Neural progenitor cell (in vitro differentiated cells): ENCODE measurements at places on chromosomes 6 and 20. TPM values are rescaled to one million over a fixed set of nuclear protein-coding genes. Genes with fewer than 3 reads are reported as not detected.

DNA sequence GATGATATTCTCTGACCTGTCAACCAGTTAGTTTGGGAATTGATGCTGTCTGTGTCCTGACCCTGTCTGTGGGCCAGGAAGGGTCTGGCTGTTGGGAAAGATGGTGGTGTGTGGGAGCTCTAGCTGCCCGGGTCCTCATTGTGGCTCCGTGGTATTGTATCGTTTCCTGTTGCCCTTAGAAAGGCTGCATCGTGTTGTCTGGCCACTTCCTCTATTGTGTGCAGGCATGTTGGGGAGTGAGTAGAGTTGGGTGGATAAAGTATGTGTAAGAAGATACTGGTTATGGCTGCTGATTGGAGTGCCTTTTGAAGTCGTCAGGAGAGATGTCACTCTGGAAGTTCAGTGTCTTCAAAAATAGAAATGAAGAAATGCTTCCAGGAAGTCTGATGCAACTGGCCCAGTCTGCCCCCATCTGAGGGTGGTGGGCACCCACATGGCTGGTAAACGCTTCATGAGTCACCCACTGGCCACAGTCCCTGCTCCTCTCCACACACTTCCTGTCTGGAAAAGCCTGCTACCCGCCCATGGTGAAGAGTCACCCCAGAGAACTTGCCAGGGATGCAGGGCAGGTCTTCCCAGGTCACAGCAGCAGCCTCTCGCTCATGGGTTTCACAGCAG, 27.9 kb downstream of the PPARD start:
- DNase-seq, result no peak

DNA sequence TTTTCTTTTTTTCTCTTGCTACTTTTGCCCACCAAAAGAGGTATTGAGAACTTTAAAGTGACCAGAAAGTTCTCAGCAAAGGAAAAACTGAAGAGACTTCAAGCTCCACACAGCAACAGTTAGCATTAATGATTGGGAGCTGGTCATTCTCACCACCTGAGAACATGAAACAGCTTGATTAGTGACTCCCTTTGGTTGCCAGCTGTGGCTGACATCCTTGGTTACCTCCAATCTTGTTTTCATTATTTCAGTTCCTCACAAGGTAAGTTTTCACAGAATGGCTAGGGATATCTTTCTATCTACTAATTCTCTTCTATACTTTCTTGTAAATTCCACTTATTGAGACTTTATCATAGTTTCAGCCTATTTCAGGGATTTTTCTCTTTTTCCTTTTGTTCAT, 427.9 kb downstream of the QKI start:
- no peak for DNase-seq

- DNase-seq, result no peak
Measured at GRCh38 chr6:82874867-82875266, 190.8 kb downstream of the UBE3D start.

The CALHM4 gene
- not detected in 2 replicates for total RNA-seq

- DNase-seq, result no peak
Measured at GRCh38 chr6:11404081-11404480, 133.5 kb upstream of the TMEM170B start.

DNA sequence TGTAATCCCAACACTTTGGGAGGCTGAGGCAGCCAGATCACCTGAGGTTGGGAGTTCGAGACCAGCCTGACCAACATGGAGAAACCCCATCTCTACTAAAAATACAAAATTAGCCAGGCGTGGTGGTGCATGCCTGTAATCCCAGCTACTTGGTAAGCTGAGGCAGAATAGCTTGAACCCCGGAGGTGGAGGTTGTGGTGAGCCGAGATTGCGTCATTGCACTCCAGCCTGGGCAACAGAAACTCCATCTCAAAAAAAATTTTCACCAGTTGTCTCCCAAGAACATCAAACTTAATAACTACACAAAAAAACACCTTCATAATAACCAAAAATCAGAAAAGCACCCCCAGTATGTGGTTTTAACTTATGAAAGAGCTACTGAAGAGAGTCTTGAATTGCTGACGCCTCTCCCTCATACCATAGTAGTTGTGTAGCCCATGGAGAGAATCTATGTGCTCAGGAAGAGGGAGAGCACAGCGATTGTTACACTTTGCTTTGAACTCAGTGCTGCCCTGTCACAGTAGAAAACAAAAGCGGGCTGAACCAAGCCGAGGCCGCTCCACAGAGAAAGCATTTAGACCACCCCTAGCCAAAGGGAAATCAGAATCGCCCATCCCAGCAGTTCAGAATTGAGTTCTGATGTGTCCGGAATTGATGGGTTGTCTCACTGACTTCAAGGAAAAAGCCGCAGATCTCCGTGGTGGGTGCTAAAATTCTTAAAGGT, 42.0 kb upstream of the GMPR start:
- no peak for DNase-seq

- DNase-seq, result peak; percentile 57
Measured at GRCh38 chr6:79431537-79431933, 105.7 kb downstream of the LCA5 start.

GRCh38 chr6:123945386-123945785, 141.7 kb downstream of the NKAIN2 start:
- no peak for DNase-seq

GRCh38 chr20:42650191-42650746, 539.4 kb downstream of the PTPRT start:
- no peak for DNase-seq

- DNase-seq, result peak; percentile 8
Measured at GRCh38 chr6:125753218-125753936, 3.9 kb downstream of the HEY2 start.

- DNase-seq, result peak; percentile 75
Measured at GRCh38 chr6:116010790-116011401, 49.8 kb downstream of the FRK start.

The CYB5R4 gene
- total RNA-seq, result 8.0 and 8.5 TPM in 2 replicates

GRCh38 chr6:158810155-158811095, 8.7 kb downstream of the EZR start:
- DNase-seq, result no peak

DNA sequence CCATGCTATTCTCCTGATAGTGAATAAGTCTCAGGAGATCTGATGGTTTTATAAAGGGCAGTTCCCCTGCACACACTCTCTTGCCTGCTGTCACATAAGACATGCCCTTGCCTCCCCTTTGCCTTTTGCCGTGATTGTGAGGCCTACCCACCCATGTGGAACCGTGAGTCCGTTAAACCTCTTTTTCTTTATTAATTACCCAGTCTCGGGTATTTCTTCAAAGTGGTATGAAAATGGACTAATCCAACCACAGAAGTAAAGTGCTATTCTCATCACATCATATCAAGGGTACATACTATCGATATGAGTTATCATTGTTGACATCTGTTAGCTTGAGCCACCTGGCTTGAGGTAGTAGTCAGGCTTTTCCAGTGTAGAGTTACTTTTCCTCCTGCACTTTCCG, 2.3 kb downstream of the MANBAL start:
- no peak for DNase-seq

- DNase-seq, result no peak
Measured at GRCh38 chr6:118581489-118581959, 33.4 kb downstream of the PLN start.

GRCh38 chr20:22371843-22372242, 212.5 kb downstream of the FOXA2 start:
- DNase-seq, result no peak

GRCh38 chr20:38106461-38106860, 58.6 kb downstream of the TGM2 start:
- DNase-seq, result no peak

DNA sequence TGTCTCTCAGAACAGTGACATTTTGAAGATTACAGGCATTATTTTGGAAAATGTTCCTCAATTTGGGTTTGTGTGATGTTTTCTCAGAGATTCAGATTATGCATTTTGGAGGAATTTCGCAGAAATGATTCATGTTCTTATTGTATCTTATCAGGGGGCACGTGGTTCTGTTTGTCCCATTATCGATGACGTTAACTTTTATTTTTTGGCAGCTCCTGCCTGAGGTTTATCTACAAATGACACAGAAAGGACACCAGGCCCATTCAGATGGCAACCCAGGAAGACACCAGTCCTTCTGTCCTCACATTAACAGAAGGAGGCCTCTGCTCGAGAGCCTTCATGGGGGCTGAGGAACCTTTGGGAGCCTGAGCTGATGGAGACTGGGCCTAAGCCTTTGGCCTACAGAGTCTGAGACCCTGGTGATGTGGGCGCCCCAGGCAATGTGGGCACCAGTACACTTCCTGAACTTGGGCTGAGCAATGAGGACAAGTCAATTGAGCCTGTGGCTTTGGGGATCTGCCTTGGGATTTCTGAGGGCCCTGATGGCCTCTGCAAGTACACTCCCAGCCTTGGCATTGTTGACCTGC, 41.2 kb upstream of the EZR start:
- no peak for DNase-seq

DNA sequence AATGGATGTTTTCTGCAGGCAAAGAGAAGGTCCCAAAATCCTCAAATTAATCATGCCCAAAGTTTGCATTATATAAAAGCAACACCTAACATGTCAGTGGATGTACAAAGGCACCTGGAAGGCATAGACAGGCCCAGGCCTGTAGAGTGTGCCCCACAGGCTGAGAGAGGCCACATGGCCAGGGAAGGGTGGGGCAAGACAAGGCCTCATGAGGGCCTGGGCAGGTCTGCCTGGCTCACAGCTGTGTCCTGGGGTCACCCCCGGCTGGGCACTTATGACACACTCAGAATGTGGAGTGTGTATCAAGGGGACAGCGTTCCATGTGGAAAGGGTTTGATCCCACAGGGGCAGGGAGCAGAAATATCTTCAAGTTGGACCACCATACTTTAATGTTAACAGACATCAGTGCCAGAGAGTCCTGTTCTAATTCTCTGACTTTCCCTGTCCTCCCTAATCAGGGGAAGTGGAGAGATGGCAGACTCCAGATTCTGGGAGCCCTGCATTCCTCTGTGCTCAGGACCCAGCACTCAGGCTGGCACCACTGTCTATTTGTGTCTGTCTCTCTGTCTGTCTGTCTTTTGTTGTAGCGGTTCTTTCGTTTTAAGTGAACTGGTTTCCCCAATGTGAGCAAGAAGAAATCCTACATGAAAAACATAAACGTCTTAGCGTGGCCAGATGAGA, 178.3 kb upstream of the FOXA2 start:
- no peak for DNase-seq

The SPEF1 gene
- total RNA-seq, result 0.34 and 1.2 TPM in 2 replicates

The CDKN1A gene
- 7.0 and 14.1 TPM in 2 replicates for total RNA-seq

DNA sequence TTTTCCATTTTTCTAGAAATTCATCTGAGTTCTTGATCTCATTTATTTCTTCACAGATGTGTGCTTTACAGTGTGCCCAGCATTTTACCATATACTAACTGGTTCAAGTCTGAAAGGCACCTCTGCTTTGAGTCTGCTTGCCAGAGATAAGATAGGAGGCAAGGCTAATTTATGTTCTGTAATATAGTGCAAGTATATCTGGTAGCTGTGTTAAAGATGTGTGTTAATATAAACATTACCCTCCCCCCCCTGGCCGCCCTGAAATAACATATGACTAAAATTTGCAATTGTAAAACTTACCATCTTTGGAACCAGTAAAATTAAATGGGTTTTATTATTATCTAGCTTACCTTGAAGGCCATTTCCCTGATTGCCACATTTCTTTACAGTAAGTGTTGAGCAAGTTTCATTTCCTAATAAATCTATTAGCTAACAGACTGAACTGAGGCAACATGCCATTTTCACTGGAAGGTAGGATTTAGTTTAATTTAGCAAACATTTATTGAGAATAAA, 2.7 kb downstream of the FBXO9 start:
- DNase-seq, result no peak

The IPCEF1 gene
- total RNA-seq, result 0.13 and 0.25 TPM in 2 replicates

The MROH8 gene
- total RNA-seq, result 2.2 and 3.5 TPM in 2 replicates

The SLC25A27 gene
- 25.9 and 47.7 TPM in 2 replicates for total RNA-seq

The HLA-DOB gene
- total RNA-seq, result 2.6 TPM in 1 of 2 replicates, not detected in the other

DNA sequence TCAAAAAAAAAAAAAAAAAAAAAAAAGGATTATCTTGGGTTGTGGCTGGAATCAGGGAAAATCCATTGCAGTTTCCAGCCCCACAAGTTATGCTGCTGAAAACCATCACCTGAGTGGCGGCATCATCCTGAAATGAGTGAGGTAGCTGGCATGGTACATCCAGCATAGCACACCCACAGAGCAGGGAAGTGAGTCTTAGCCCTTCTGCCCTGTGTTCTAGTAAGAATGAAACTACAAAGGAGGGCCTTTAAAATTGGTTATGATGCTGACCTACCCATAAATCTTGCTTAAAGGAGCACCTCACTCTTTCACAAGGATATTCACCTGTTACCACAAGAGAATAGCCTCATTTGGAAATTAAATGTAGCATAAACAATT, 119.2 kb downstream of the NFATC2 start:
- no peak for DNase-seq

GRCh38 chr20:15056246-15056645, 718.8 kb upstream of the FLRT3 start:
- no peak for DNase-seq

The HUS1B gene
- total RNA-seq, result 0.43 TPM in 1 of 2 replicates, not detected in the other

The TPBG gene
- 362 and 601 TPM in 2 replicates for total RNA-seq

DNA sequence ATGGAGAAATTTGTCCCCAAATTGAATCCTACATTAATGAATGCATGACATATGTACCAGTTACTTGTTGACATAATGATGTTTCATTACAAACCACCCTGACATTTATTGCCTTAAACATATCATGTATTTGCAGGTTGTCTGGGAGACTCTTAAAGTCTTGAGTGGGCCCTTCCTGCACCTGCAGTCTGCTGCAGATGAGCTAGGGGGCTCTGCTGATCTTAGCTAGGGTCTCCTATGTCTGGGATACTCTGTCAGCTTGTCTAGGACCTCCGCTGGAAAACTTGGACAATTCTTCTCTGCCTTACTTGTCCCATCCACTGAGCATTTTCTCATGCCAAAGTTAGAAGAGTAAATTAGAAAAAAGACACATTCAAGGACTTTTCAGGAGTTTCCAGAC, 581.6 kb downstream of the HAO1 start:
- DNase-seq, result peak; percentile 45

The ACSS1 gene
- not detected in 2 replicates for total RNA-seq

- no peak for DNase-seq
Measured at GRCh38 chr6:72975352-72975752, 249.9 kb downstream of the KHDC1L start.

The EYS gene
- total RNA-seq, result 0.03 TPM in 1 of 2 replicates, not detected in the other

DNA sequence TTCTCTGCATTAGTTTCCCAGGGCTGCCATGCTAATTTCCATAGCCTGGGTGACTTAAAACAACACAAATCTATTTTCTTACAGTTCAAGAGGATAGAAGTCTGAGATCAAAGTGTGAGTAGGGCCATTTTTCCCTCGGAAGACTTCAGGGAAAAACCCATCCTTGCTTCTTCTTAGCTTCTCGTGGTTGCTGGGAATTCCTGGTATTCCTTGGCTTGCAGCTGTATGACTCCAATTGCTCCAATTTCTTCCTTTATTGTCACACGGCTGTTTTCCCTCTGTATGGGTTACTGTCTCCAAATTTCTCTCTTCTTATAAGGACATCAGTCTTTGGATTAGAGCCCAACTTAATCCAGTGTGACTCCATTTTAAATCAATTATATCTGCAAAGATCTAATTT, 128.4 kb upstream of the JAG1 start:
- DNase-seq, result no peak
